ENCODE measurements at places on chromosomes 3 and 15. TPM values are rescaled to one million over a fixed set of nuclear protein-coding genes. Genes with fewer than 3 reads are reported as not detected.

The HRH1 gene
- total RNA-seq: 16.7 TPM

The TMIE gene
- under 0.01 TPM for total RNA-seq

The GP5 gene
- total RNA-seq: not detected

The GOLGA8T gene
- total RNA-seq: not detected

The SYNPR gene
- not detected for total RNA-seq

The CACNA2D2 gene
- total RNA-seq: not detected

The HGD gene
- total RNA-seq: not detected

The HMCES gene
- total RNA-seq: 20.9 TPM

The ABHD5 gene
- total RNA-seq: 30.9 TPM

The MOBP gene
- 0.19 TPM for total RNA-seq

The LRTM1 gene
- total RNA-seq: not detected

The GOLGA6L7 gene
- not detected for total RNA-seq

The CDC25A gene
- 20.9 TPM for total RNA-seq

The CLDN18 gene
- not detected for total RNA-seq

The FURIN gene
- total RNA-seq: 119 TPM

The LPP gene
- 74.5 TPM for total RNA-seq

The REC114 gene
- not detected for total RNA-seq

The PPM1L gene
- total RNA-seq: 4.7 TPM

The SETD2 gene
- 40.5 TPM for total RNA-seq

The MESP2 gene
- 0.19 TPM for total RNA-seq

The TJP1 gene
- total RNA-seq: 152 TPM

The MORC1 gene
- total RNA-seq: not detected

The GOLGA6A gene
- total RNA-seq: not detected

The CRELD1 gene
- total RNA-seq: 25.2 TPM

The ITGA11 gene
- 2.6 TPM for total RNA-seq

The SLC12A8 gene
- total RNA-seq: 0.86 TPM

The SLCO2A1 gene
- 2.6 TPM for total RNA-seq

The LEKR1 gene
- 0.33 TPM for total RNA-seq

The TTC21A gene
- 3.6 TPM for total RNA-seq

The PIGZ gene
- total RNA-seq: 6.2 TPM

The SYNM gene
- total RNA-seq: 5.6 TPM

The ZCWPW2 gene
- total RNA-seq: under 0.01 TPM

The RPUSD2 gene
- 11.2 TPM for total RNA-seq

The TUSC7 gene
- not detected for total RNA-seq

The C3orf49 gene
- total RNA-seq: not detected

The NOX5 gene
- total RNA-seq: 0.33 TPM

The ZNF592 gene
- total RNA-seq: 16.2 TPM

The RTP1 gene
- total RNA-seq: not detected

The CELSR3 gene
- total RNA-seq: 0.65 TPM

The MED12L gene
- 0.65 TPM for total RNA-seq

The LRRC15 gene
- not detected for total RNA-seq

The FETUB gene
- not detected for total RNA-seq

The TF gene
- total RNA-seq: under 0.01 TPM

The STX19 gene
- total RNA-seq: not detected

Data from vein endothelial cell (primary cell).